Activated CD4-positive, alpha-beta T cell treated with anti-CD3 and anti-CD28 coated beads, Interleukin-2, amount 50 U/mL, for 16 hours (primary cell): ENCODE measurements at places on chromosomes 1 and 21.

- peak; percentile 16 for DNase-seq
Measured at GRCh38 chr1:5481889-5482288, 510.3 kb downstream of the NPHP4 start.

DNA sequence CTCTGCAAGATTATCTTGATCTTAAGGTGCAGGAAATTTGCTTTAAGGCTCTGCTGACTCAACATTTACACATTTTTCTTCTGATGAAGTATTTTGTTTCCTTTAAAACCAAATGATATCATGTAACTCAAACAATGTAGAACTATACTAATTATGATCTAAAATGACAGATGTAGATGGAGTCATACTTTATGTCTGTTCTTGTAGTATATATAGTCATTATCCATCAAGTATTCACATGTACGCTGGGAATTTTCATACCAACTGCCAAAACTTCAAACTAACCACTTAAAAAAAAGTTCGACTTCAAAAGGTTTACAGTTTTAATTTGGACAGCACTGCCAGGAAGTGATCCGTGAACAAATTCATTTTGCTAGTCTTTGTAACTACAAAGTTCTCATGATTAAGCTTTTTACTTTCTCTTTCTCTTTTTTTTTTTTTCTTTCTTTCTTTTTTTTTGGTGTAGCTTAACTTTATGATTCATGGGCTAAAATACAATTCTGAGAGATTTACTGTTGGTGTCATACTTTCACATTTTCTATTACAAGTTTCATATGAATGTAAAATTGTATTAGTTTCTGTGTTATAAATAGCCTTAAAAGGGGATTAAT is 509.0 kb upstream of the CXADR start:
- no peak for DNase-seq

DNA sequence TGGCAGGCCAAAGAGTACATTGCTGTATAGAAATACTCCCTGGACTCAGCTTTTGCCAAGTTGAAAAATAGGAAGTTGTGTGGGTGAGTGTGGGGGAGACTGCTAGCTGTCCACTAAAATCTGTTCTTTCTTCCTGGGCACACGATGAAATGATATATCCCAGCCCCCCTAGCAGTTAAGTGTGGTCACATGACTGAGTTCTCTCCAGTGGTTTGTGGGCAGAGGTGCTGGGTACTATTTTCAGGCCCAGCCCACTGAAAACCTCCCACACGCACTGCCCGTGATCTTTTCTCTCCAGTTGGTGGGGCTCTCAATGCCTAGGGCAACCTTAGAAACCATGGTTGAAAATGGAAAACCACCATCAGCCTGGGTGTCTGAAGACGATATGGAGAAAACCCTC is 119.7 kb upstream of the LMO4 start:
- DNase-seq = no peak

DNA sequence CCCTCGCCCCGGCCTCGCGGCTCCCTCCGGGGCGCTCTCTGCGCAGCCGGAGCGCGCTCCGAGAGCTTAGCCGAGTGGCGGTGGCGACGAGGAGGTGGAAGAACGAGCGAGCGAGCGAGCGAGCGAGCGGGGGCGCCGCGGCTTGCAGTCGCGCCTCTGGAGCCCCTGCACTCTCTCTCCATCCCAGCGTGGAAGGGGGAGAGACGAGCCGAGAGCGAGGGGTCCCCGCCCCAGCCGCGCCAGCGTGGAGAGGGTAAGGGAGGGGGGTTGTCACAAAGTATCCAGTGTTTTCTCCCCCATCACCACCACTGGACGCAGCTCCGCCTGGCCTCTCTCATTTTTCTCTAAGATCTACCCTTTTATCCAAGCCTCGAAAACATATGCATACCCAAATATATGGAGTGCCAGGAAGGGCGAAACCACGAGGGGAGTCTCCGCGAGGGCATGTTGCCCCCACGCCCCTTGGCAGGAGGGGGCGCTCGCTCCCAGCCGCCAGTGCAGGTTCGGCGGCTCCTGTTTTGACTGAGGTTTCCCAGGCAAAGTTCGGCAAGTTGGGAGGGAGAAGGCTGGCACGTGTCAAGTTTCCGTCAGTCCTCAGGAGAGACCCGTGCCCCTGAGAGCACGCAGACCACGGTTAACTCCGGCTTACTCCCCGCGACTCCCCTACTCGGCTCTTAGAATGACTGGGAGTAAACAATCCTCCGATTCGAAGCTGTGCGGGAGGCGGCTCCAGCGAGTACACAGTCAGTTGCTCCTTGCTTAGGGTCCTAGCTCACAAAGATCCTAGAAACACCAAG is 569 bp upstream of the DAB1 start:
- DNase-seq = no peak

DNA sequence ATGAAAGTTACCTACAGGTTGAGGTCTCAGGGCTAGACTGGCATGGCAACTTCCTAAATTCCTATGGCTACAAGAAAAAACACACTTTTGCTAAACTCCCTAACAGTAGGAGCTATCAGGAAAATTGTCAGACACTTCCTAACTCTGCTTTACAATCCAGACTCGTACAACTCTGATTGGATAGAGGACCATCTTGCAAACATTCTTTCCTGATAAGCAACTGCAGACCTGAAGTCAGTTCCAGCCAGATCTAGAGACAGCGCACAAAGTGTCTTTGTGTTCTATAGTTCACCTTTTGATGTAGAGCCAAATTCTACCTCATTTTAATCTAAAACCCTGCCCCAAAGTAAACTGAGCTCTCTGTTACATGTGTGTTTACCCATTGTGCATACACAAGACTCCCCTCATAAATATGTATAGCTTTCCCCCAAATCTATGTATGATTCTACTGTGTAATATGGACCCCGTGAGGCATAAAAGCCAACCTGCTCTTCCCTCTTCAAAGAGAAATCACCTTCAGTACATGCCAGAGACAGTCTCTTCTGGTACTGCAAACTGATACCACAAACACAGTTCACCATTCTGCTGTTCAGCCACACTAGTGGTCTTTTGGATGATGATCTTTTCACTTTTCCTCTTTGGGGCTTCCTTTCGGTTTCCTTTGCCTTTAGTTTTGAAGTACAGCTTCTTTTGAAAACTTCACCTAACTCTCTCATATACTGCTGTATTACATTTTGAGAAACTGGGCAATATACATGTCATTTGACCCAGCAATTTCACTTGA is 21.7 kb downstream of the ZP4 start:
- no peak for DNase-seq

DNA sequence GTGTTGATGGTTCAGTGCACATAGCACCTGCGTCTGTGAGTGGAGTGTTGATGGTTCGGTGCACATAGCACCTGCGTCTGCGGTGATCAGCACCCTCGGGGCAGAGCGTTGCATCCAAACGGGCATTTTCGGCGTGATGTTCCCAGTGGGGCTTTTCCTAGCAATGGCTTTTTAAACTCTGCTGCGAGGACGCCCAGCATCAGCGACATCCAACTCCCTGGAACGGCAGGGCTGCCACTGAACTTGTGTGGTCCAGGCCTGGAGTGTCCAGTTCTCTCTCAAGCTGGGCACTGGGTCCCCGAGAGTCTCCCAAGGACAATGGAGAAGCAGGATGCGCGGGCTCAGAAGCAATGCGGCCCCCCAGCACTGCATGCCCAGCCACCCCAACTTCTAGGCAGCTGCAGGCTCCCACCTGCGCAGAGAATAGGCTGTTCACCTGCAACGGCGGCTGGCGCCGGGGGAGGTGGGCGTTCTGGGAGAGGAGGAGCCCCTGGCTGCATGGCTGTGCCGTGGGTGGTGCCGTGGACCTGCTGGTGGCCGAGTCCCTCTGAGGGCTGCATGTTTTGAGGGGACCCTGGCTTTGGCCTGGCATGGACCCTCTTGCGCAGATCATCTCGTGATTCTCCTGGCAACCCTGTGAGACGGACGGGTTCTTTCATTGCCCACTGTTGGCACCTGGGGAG is 10.1 kb upstream of the C1orf174 start:
- DNase-seq = no peak

DNA sequence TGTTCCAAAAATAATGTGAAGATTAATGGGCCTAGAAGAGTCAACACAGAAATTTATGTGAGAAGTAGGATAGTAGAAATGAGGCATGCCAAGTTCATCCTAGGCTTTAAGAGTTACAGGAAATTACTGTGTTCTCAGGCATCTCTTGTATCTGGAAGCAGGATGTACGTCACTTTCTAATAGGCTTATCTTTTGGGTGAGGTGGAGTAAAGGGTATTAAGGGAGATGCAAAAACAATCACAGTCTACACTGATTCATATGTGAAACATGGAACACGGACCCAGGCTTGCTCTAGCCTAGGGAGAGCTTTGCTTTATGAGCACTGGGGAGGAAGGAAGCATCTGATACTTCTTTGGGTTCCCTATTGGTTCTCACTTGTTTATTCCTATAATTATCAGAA is 84.5 kb upstream of the RGS4 start:
- DNase-seq = no peak

GRCh38 chr1:12040457-12041051 is 21.3 kb downstream of the MIIP start:
- DNase-seq = peak; percentile 82

DNA sequence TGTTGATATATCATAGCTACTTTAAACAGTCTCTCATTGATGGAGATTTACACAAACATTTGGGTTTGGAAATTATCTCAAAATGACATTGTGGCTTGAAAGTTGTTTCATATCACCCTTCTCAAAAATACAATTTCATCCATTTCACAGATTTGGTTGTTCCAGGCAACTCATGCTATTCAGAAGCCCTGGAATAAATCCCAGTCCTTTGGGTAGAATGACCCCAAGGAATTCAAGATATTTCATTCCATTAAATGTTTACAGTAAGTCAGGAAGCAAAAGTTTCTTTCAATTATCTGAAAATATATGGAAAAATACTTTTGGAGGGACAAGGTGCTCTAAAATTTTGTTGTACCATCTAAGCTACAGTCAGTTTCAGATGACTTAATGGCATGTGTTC is 27.1 kb downstream of the MPZL1 start:
- no peak for DNase-seq

DNA sequence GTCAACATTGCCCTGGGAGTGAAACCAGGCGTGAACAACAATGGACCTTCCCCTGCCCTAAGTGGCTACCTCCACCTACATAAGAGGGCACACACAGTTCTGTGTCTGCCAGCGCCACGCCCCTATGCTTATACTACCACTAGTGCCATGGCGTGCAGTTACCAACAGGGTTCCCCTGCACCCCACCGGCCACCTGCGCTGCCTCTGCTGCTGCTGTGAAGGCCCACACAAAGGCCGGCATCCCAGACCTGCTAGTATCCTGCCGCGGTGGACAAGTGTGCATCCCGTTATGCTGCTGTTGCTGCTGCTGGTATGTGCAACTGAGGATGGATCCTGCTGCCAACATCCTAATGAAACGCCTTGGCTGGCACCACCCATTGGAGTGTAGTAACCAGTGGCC is 75.7 kb downstream of the INTS7 start:
- no peak for DNase-seq

DNA sequence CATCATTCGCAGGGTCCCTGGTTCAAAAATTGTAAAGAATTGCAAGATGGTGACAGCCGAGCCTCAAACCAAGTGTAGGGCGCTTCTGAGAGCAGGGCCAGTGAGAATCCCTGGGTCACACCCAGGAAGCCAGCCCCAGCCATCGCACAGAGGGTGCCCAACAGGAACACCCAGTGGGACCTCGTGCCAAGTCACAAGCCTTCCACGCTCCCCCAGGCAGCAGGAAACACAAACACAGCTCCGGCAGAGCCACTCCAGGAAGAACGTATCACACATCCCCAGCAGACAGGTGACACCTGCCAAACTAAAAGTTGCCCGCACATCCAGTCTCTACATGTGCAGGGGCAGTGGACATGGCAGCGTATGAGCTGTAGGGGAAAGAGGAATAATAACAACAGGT is 20.2 kb downstream of the DHRS3 start:
- DNase-seq = no peak

- no peak for DNase-seq
Measured at GRCh38 chr1:29746076-29746665, 509.8 kb downstream of the PTPRU start.

DNA sequence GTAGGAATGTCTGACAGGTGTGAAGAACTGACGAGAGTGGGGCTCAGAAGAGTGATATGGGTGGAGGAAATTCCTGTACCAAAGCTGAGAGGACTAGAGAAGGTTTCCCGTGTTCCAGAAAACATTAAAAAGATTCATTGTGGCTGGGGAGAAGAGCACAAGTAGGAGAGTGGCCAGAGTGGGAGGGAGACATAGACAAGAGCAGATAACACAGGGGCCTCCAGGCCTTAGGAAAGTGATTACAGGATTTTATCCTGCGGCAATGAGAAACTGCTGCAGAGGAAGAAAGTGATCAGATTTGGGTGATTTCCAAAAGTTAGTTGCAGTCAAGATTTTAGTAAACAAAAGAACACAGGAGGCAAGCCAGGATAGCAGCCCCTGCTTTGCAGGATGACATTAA is 7.9 kb downstream of the C8B start:
- no peak for DNase-seq

GRCh38 chr1:156559797-156560385 is 12.5 kb downstream of the IQGAP3 start:
- no peak for DNase-seq

DNA sequence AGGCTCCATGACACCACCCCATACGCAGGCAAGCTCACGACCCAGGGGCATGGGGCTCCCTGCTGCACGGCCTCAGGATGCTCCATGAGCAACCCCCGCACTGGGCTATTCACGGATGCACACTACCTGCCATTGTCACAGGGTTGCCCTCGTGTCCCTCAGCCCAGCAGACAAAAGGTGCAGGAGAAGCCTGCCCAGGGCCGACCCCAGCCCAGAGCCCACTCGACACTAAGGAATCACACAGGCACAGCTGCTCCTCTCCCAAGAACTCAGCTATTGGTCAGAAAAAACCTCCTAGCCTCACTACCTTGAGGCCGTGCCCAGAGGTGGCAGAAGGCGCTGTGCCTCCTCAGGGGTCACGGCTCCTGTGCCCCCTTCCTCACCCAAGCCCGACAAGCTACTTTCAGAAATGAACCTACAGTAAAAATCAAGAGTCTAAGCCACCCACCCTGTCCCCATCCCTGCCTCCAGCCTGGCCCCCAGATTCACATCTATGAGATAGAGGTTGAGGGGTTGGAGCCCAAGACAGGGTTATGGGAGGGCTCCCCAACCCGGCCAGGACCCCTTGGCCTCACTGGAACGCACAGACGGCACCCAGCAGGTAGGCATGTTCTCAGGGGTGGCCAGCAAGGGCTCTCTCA is 6.4 kb upstream of the SPATC1L start:
- no peak for DNase-seq

GRCh38 chr21:18403735-18404450 is at the start of gene TMPRSS15:
Gene TMPRSS15 (minus strand): TSS chr21:18403785. CDS start chr21:18403622, 163 bp downstream.
- DNase-seq = no peak

DNA sequence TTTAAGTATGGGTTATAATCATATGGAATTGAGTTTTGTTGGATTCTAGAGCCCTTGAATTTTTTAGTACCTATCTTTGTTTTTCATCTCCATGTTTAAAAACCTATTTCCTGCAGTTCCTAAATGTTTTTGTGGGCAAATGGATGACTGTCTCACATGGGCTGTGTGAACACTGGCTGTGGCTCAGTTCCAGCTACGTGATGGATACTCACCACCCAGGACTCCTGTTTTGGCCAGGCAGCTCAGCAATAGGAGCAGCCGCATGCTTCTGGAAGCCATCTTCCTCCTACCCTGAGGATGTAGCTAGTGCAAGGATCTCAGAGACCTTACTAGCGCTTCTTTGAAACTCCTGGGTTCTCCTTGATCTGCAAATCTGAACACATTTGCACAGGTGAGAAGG is 2.8 kb downstream of the REG4 start:
- no peak for DNase-seq
